ENCODE measurements at places on chromosomes 5 and 9. TPM values are rescaled to one million over a fixed set of nuclear protein-coding genes. Genes with fewer than 3 reads are reported as not detected.

TAF1L gene
- under 0.01 TPM for polyA plus RNA-seq

SPINK13 gene
- polyA plus RNA-seq = 1.1 TPM

TMEM215 gene
- polyA plus RNA-seq = 0.02 TPM

IL11RA gene
- 52.8 TPM for polyA plus RNA-seq

SHOC1 gene
- polyA plus RNA-seq = 0.14 TPM

PPIC gene
- polyA plus RNA-seq = 17.8 TPM

CDC20B gene
- polyA plus RNA-seq = 0.27 TPM

GFRA3 gene
- polyA plus RNA-seq = 2.1 TPM

FGFR4 gene
- polyA plus RNA-seq = 1.7 TPM

C9orf153 gene
- polyA plus RNA-seq = 0.16 TPM

SLC25A2 gene
- 0.16 TPM for polyA plus RNA-seq

IL5 gene
- 0.43 TPM for polyA plus RNA-seq

SLC36A3 gene
- under 0.01 TPM for polyA plus RNA-seq

WNT8A gene
- 0.09 TPM for polyA plus RNA-seq

SLIT3 gene
- 9.2 TPM for polyA plus RNA-seq

PTRH1 gene
- 12.2 TPM for polyA plus RNA-seq

Data from thymus (tissue), 14 donors.